Stimulated activated CD4-positive, alpha-beta T cell treated with anti-CD3 and anti-CD28 coated beads, Interleukin-4, amount 100 ng/mL, for 1 hour (primary cell): ENCODE measurements at places on chromosomes 7 and 10.

DNA sequence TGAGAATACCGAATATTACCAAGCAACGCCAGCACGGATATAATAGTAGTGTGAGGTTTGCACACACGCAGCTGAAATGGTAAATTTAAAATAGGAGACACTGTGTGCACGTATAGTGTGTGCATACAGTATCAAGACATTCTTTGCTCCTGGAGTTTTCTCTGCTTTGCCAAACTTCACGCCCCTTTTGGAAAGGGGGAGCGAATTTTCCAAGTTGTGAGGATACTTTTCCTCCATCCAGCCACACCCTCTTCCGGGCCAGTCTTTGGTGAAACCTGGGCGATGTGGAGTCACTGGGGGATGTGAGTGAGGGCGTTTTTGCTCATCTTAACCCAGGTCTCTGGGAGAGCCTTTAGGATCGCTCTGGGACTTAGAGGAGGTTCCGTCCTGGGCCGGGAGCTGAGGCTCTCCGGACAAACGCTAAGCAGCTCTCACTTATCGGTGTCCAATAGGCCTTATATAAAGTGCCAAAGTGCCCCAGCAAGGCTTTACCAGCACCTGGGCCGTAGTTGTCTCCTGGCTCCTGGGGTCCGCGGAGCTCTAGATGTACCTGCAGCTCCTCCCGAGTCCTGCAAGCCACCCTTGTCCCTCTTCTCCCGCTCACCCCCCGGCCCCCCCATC is 160.0 kb upstream of the MKI67 start:
- DNase-seq: no peak

- peak; percentile 50 for DNase-seq
Measured at GRCh38 chr7:142319970-142320369, 62.1 kb upstream of the PRSS58 start.

GRCh38 chr10:86167121-86167761 is 199.4 kb downstream of the GRID1 start:
- DNase-seq: no peak

DNA sequence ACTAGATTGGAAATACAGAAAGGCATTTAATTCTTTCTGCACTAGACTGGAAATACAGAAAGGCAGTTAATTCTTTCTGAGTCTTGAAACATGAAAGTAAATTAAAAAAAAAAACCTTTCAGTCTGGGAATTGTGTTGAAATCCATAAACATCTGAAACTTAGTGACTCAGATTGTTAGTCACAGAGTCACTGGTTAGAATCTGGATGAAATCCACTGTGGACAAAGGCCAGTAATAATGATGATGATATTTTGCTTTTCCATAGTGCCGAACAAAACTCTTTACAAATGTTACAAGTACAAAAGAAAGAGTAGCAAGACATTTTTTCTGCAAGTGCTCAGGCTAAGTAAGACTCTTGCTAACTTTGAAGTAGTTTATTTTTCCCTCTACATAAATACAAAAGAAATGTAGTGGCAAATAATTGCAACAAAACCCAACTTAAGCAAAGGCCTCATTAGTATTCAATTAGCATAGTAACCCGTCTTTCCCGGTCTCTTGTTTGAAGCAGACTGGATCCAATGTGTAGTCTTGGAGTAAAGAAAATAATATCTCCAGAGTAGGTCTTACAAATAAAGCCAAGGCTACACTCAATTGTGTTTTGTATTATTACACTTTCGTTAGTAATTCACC is 5.8 kb upstream of the PRTFDC1 start:
- DNase-seq: no peak

- no peak for DNase-seq
Measured at GRCh38 chr10:116336866-116337265, 12.6 kb downstream of the CCDC172 start.

- no peak for DNase-seq
Measured at GRCh38 chr7:155848691-155849669, 36.7 kb upstream of the SHH start.

GRCh38 chr7:17402628-17403278 is 104.3 kb downstream of the AHR start:
- no peak for DNase-seq

GRCh38 chr10:128393546-128393945 is 267.3 kb upstream of the MKI67 start:
- no peak for DNase-seq
